ENCODE measurements at places on chromosomes 12 and 14.

DNA sequence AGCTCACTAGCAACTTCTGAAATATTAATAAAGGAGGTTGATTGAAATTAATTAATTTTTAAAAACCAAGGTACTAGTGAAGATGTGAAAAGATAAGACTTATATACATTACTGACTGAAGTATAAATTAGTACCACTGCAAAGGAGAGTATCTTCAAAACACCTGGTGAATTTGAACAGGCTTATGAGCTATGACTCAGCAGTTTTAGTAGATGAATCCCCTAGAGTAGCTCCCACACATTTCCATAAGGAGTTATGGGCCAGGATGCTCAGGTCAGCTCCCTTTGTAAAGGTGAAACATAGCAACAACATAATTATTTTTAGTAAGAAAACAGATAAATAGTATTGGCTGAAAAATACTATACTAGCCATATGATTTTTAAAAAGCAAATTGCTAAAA, 218.6 kb downstream of the SYT1 start:
- no peak for DNase-seq

DNA sequence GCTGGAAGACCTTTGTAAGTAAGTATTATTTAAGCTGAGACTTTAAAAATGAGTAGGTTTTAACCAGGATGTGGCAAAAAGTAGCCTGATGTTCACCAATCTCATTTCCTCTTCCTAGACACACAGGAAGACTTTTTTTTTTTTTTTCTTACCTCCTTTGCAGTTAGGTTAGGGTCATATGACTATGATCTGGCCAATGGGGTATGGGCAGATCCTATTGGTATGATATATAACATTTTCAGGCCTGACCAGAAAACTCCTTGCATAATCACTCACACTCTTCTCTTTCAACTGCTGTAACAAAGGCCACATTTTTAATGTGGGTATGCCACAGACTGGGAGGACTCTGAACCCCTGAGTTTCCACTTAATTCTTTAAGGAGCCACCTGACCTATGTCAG, 2.7 kb upstream of the RPS6KA5 start:
- peak; percentile 64 for DNase-seq

GRCh38 chr14:62066304-62066703, 304.1 kb downstream of the SNAPC1 start:
- no peak for DNase-seq

GRCh38 chr12:68293347-68293746, 38.8 kb downstream of the MDM1 start:
- no peak for DNase-seq

DNA sequence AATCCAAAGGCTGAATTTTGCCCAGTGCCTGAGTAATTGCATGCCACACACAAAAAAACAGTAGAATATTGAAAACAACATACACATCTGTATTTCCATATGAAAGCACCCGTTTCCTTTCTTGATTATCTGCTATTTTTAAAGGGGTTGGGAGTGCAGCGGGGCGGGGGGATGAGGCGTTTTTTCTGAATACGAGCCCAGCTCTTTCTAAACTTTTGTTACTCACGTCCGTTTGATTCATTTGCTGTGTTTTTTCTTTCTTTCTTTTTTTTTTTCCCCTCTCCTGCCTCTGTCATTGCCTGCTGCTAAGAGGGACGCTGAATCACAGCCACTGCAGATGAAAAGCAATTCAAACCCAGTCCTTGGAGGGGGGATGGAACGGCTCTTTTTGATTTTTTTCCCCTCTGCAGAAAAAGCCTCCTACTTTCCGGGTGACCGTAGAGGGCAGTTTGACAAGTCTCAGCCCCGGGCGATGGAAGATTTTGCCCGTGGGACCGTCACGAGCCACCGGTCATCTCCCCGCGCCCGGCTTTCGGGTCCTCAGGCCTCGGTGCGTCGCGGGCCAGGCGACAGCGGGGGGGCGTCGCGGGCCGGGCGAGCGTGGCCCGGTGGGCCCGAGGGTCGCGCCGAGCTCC, 572 bp upstream of the RASSF8 start:
- peak; percentile 35 for DNase-seq

DNA sequence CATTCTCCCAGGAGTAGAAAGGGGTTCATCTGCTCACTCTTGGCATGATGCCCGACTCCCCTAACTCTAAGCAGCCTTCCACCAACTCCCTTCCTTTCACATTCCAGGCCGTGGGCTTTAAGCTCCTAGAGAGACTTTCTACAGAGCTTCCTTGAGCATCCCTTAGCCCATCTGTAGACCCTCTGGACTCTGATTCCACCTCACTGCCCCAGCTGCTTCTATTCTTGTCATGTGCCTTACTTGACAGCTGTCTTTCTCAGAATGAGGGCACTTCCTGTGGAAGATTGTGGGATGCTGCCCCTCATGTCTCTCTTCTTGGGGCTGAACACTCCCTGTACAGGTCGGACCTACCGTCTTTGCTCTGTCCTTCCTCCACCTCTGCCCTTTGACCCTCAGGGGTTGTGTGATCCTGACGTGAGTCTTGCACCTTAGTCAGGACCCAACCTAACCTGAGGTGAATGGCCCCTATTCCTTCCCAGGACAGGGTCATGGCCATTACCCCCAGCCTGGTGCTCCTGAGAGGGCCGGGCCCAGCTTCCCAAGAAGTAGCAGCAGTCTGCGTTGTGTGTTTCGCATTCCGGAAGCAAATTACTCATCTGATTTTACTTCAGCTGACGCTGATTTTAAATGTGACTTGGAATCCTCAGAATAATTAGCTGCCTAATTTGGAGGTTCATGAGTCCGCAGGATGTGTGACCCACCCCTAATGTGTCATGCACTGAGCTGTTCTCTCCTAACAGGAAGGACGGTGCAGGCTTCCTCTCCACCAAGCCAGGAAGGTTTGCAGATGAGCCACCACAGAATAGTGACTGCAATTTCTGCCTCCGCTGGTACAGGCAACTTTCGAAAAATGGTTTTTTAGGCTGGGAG, 2.7 kb upstream of the GALNT6 start:
- peak; percentile 79 for DNase-seq

DNA sequence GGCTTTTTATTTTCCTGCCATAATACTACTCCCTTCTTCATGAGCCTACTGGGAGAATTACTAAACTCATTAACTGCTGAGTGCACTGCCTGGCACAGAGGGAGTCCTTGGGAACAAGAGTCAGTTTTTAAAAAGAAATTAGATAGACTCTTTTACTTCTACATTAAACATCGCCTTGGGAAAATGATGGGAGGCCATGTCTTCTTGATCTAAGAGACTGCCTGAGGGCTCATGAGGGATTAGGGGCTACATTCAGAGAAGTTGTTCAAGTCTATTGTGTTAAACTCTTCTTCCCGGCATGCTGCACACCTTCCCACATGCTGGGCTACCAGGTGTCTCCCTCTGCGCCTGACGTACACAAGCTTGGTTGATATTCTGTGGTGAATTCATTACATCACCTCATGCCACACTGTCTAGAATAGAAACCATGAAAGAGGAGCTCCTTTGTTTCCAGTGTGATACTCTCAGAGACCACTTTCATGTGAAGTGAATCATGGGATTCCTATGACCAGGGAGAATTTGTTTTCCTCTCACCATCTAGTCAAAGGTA, 1422.3 kb downstream of the AACS start:
- DNase-seq, result no peak

DNA sequence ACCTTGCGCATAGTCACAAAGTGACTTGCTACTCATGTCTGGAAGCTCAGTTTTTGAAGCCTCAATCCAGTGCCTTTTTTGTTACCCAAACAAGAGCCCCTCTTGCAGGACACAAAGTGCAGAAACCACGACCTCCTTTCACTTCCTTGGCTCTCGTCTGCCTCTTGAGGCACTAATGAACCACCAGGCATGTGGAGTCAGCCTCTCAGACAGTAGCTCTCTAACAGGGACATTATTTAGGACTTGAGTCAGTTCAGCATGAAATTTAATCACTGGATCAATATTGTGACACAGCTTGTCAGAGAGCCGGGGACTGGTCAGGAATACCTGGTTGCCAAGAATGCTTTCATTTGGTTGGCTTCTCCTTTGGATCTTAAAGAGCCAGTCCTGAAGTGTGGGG, 46.7 kb downstream of the HSPB8 start:
- no peak for DNase-seq

DNA sequence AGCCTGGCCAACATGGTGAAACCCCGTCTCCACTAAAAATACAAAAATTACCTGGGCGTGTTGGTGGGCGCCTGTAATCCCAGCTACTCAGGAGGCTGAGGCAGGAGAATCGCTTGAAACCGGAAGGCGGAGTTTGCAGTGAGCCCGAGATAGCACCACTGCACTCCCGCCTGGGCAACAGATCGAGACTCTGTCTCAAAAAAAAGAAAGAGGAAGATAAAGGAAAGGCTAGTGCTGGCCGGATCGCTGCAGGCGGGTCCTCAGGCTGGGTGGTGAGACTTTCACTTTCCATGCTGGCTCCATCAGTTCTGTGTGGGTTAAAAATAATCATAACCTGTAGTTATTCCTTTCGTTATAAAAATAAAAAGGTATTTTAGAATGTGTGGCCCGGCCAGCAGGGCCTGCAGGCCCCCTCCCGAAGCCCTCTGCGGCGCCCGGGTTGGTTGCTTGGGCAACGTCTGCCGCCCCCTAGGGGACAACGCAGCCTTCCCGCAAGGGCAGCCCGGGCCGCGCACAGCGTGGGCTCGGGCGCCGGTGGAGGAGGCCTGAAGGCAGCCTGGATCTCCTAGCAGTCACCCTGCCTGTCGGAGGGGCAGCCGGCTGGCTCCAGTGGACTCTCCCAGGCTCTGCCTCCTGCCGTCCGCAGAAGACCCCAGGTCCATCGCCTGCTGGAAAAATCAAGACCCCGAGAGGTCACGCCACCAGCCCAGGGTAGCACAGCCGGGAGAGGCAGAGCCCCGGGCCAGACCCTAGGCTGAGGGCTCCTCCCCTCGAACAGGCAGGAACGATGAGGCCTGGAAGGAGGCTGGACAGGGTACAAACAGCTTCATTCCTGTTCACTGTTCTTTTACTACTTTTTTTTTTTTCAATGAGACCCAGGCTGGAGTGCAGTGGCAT, 5.0 kb upstream of the SLC25A47 start:
- peak; percentile 71 for DNase-seq

DNA sequence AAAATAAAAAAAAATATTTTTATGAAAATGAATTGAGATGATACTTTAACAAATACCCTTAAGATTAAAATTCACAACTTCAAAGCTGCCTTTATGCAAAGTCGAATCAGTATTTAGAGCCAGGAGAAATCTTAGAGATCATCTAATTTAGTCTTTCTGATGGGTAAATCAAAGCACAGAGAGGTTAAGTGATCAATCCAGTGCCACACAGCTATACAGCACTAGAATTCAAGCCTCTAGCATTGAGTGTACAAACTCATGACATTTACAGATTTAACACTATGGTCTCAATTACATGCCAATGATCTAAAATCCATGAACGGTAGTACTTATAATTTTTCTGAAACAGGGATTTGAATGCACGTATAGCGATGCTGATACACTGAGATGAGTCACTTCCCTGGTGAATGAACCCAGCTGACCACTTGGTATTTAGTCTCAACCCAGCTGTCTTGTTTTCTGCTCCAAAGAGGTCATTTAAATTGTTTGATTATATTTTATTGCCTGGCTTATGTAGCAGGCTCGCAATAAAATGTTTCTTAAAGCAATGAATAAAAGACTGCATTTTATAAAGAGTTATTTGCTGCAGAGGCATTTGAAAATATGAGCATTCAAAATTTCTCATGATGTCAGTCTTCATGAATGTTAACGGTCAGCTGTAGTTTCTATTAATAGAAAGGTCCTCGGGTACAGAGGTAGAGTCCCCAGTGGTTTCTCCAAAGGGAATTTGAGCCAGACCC, 152.4 kb upstream of the PRICKLE1 start:
- no peak for DNase-seq

- no peak for DNase-seq
These were observed 74.1 kb downstream of the NUAK1 start for GRCh38 chr12:106064721-106065021.

DNA sequence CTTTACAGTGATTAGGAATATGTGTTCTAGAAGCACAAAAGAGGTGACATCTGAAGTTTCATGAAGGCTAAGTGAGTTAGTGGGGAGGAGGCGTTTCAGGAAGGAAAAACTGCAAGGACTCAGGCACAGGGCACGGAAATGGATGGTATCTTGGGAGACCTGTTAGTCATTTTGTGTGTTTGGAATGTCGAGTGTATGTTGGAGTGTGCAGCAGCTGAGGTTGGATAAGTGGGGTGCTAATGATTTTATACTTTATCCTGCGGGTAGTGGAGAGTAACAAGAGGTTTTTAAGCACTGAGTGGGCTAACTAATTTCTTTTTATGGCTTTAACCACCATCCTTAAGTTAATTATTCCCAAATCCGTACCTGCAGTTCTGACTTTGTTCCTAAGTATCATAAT, 571.5 kb upstream of the FBXO33 start:
- no peak for DNase-seq

DNA sequence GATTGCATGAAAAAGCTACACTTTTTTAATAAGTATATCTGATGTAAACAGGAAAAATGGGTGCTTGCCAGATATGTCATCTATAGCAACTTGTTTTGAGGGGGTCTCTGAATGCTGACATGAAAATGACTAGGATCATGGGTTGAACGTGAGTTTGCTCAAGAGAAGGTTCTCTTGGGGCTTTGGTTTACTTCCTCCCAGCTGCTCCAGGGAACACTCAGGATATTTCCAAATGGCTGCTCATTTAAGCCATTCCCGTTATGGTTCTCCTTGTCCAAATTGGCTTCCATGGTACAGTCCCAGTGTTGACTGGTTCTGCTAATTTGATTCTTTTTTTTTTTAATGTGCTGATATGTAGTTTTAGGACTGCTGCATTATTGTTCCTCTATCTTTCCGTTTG, 118.3 kb downstream of the ETV6 start:
- no peak for DNase-seq

- DNase-seq, result peak; percentile 71
These were observed 23.6 kb downstream of the HSP90AA1 start for GRCh38 chr14:102063109-102063807.

DNA sequence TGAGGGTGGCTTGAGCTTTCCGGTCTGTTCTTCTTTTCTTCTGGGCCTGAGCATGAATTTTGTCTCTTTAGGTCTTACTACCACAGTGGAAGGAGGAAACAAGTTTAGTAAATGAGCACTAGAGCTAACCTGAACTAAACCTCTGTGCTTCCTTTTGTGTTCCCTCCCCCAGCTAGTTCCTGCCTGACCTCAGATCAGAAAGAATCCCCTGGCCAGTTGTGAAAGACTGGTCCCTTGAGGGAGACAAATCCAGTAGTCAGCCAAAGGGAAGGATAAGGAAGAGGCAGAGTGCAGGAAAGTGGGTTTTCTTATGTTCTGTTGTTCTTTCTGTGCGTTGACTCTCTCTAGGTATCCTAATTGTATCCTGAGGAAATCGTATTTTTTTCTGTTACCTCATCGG, 17.5 kb downstream of the ZNF664 start:
- no peak for DNase-seq

GRCh38 chr12:124453419-124454351, 113.7 kb downstream of the NCOR2 start:
- DNase-seq, result peak; percentile 93

DNA sequence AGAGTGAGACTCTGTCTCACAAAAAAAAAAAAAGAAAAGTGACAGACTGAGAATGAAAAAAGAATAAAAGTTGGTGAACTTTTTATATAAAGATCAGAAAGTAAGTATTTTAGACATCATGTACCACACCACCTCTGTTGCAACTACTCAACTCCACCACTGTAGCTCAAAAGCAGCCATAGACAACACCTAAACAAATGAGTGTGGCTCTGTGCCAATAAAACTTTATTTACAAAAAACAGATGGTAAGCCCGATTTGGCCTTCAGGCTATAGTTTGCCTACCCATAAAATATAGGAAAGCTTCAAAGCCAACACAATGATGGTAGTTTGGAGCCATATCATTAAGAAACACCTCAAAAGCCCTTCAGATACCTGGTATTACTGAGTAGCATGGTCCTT, 154.5 kb upstream of the FOXN3 start:
- DNase-seq, result no peak

- DNase-seq, result no peak
These were observed 87.2 kb downstream of the DAAM1 start for GRCh38 chr14:59275668-59276067.

Data from activated naive CD4-positive, alpha-beta T cell treated with anti-CD3 and anti-CD28 coated beads for 36 hours (primary cell).